ENCODE measurements at places on chromosomes 6 and 20.

- H3K36me3 ChIP-seq = peaks cover 79% of the 10 kb centered on the region
- H3K27ac ChIP-seq = no peak overlapping the region
- no peaks in the 10 kb centered on the region for H3K27me3 ChIP-seq
These were observed 46.5 kb downstream of the HFE start for GRCh38 chr6:26133730-26134129.

DNA sequence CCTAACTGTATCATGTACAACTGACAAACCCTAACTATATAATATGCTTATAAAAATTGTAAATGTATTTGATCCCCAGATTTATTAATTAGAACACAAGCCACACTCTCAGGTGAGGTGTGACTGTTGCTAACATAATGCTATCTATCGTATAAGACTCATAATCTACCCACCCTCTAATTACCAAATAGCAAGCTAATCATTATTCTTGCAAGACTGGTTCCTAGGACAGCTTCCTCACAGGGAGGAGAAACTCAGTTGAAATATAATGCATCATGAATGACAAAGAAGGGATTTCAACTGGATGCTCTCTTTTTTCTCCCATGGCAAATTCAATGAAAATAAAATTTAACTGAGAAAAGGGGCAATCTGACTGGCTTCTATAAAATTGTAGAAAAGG, 35.4 kb downstream of the ELOVL4 start:
- no peak for DNase-seq
- H3K4me3 ChIP-seq = no peak overlapping the region
- no peaks in the 10 kb centered on the region for H3K4me1 ChIP-seq
- no peak overlapping the region for H3K27ac ChIP-seq
- no peaks in the 10 kb centered on the region for H3K27me3 ChIP-seq

GRCh38 chr6:20338156-20338555, 63.5 kb upstream of the E2F3 start:
- H3K27ac ChIP-seq = no peak overlapping the region
- H3K27me3 ChIP-seq = no peaks in the 10 kb centered on the region
- DNase-seq = no peak
- H3K4me1 ChIP-seq = no peaks in the 10 kb centered on the region

GRCh38 chr6:100633096-100633777, 168.5 kb upstream of the SIM1 start:
- no peak overlapping the region for H3K27ac ChIP-seq
- H3K4me3 ChIP-seq = no peak overlapping the region
- DNase-seq = no peak
- H3K27me3 ChIP-seq = no peaks in the 10 kb centered on the region
- no peaks in the 10 kb centered on the region for H3K4me1 ChIP-seq

DNA sequence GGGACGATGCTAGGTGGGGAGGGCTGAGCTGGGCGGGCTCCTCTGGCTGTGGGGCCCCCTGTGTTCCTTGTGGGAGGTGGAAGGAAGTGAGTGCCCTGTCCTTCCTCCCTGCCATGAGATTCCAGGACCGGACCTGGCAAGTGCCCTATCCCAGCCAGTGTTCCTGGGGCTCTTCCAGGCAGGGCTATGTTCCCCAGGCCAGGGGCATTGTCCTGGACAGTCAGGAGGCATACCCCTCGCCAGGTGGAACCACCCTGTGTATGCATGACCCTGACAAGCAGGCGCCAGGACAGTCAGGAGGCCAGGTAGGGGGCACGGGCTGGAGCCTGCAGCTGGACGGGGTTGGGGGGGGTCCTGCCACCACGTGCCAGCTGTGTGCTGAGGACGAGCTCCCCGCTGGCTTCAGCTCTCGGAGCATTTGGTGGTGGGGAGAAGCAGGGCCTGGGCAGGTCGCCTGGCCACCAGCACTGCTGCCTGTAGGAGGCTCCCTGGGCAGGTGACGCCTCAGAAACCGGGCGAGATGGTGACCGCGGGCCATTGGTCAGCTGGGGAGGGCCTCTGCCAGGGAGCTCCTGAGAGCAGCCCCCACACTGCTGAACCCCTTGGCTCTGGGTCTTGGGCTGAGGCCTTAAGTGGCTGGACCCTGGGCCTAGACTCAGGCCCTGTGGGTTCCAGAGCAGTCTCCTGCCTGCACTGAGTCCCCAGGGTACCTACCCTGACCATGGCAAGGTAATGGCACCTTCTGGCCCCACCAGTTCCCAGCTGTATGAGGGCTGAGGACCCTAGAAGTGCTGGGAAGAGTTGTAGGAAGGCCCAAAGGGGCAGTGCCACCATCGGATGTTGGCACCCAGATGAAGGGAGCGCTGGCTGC, 694 bp downstream of the SLC17A9 start:
- no peak for DNase-seq
- peak overlapping the region; percentile 33 for H3K4me3 ChIP-seq
- H3K36me3 ChIP-seq = peaks cover 31% of the 10 kb centered on the region

DNA sequence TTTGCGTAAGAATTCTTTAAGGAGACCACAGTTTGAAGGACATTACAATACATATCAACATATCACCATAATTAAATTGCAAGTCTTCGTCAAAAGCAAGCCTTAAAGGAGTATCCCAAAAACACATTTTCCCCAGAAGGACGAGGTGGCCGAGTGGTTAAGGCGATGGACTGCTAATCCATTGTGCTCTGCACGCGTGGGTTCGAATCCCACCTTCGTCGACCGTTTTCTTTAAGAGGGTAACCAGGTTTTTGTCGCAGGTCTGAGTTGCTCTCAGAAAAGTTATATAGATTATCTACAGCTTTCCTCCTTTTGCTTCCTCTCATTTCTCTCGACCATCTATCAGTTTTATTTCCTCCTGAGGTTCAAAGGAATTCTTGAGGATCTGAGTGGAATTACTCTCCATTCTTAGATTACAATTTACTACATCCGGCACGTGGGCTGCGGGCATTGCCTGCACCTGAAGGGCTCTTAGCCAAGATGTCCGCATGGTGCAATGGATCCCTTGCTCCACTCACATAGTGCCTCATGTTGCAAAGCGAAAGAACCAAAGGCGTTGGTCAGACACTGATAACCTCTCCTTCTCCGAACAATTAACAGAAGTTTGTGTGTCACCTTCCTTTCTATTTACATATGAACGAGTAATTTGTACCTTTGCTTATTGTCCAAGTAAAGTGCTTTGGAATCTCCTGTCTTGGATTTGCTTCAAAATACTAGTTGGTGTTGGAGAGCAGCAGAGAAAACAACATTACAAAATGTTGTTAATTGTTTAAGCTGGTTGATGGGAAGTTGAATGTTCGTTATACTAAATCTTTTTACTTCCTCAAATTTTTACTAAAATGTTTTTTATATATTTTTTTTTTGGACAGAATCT, 14.0 kb downstream of the POM121L2 start:
- H3K4me1 ChIP-seq = no peaks in the 10 kb centered on the region
- H3K27me3 ChIP-seq = peaks cover 100% of the 10 kb centered on the region
- no peak overlapping the region for H3K27ac ChIP-seq
- no peak overlapping the region for H3K4me3 ChIP-seq
- no peak for DNase-seq

- no peak for DNase-seq
- no peaks in the 10 kb centered on the region for H3K27me3 ChIP-seq
- H3K27ac ChIP-seq = no peak overlapping the region
- H3K4me3 ChIP-seq = no peak overlapping the region
These were observed 14.4 kb downstream of the KPNA5 start for GRCh38 chr6:116695401-116695800.

GRCh38 chr20:32556312-32557184, 28.6 kb downstream of the NOL4L start:
- H3K27me3 ChIP-seq = peaks cover 38% of the 10 kb centered on the region
- H3K36me3 ChIP-seq = no peaks in the 10 kb centered on the region
- H3K4me3 ChIP-seq = no peak overlapping the region
- no peak overlapping the region for H3K27ac ChIP-seq

DNA sequence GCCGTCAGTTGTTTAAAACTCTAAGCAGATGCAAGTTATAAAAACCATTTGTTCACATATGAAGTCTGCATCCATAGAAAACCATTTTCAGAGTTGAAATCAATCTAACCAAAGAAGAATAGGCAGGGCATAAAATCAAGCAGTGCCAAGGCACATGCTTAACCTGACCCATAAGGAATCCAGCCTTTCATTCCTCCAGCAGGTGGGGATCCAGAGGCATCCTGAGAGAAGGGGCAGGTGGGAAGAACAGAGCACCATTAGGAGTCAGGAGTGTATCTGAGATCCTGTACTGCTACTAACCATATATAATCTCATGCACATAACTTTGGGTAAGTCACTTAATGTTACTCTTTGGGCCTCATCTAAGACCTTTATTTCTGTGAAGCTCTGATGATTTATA, 29.4 kb upstream of the FOXO3 start:
- no peaks in the 10 kb centered on the region for H3K36me3 ChIP-seq
- DNase-seq = no peak
- H3K27ac ChIP-seq = no peak overlapping the region
- no peak overlapping the region for H3K4me3 ChIP-seq
- no peaks in the 10 kb centered on the region for H3K27me3 ChIP-seq

DNA sequence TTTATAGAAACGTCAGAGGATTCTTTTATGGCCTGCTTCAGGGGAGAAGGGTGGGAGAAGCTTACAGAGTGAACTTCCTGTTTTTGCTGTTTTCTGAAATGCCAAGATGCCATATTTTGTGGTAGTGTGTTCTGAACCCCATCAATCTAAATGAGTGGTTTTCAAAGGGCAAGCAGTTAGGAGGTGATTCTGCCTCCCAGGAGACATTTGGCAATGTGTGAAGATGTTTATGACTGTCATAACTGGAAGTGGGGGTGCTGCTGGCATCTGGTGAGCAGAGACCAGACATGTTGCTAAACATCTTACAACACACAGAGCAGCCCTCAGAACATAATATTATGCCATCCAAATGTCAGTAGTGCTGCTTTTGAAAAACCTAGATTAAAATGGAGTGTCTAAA, 6.0 kb upstream of the PRL start:
- H3K27me3 ChIP-seq = no peaks in the 10 kb centered on the region
- no peaks in the 10 kb centered on the region for H3K4me1 ChIP-seq
- H3K36me3 ChIP-seq = no peaks in the 10 kb centered on the region

DNA sequence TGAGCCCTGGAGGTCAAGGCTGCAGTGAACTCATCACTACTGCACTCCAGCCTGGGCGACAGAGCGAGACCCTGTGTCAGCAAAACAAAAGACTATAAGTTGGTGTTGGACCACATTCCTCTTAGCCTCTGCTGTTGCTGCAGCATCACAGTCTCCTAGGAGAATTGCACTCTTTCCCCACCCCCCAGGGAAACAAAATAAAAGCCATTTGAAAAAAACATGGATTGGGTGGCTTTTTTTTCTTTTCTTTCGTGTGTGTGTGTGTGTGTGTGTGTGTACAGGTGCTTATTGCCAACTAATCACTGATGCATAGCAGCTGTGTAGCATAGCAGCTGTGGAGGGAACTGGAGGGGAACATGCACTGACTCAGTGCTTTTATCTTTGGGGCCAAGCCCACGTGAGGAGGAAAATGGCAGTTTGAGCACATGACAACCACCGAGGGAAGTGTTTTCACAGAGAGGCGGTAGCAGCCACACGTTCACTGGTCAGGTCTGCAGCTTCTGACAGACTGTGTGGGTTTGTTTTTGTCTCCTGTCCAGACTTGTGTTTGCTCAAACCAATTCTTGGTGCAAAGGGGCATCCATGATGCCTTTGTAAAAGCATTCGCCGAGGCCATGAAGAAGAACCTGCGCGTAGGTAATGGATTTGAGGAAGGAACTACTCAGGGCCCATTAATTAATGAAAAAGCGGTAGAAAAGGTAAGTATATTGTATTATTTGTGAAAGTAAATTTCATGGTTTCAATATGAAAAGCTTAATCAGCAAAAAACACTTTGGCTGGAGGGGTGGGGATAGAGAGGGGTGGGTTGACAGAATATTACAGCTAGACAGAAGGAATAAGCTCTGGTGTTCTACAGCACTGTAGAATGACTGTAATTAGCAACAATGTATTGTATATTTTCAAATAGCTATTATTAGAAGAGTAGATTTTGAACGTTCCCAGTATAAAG, 27.7 kb downstream of the ALDH5A1 start:
- peaks cover 4% of the 10 kb centered on the region for H3K36me3 ChIP-seq
- no peak for DNase-seq
- no peaks in the 10 kb centered on the region for H3K27me3 ChIP-seq
- no peaks in the 10 kb centered on the region for H3K4me1 ChIP-seq
- H3K27ac ChIP-seq = no peak overlapping the region
- no peak overlapping the region for H3K4me3 ChIP-seq

- H3K4me3 ChIP-seq = peak overlapping the region; percentile 95
- DNase-seq = no peak
- H3K36me3 ChIP-seq = no peaks in the 10 kb centered on the region
- H3K27me3 ChIP-seq = no peaks in the 10 kb centered on the region
- peak overlapping the region; percentile 95 for H3K27ac ChIP-seq
These were observed 314 bp downstream of the FARS2 start for GRCh38 chr6:5261545-5262109.

DNA sequence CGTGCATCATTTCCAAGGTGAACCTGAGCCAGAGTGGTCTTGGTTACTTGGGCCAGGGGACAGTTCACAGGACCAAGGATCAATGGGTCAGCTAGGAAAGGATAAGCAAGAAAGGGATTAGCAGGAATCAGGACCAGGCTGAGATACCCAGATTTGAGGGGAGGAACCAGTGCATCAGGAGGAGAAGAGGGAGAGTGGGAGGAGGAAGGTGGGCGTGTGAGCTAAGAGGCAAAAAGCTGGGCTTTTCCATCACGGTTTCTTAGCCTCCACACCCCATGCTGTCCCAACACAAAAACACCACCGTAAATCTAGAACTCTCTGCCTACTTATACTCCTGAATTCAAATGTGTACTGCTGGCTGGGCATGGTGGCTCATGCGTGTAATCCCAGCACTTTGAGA, 27.5 kb downstream of the EYA4 start:
- H3K27me3 ChIP-seq = no peaks in the 10 kb centered on the region
- no peaks in the 10 kb centered on the region for H3K36me3 ChIP-seq
- no peak for DNase-seq
- no peak overlapping the region for H3K27ac ChIP-seq

DNA sequence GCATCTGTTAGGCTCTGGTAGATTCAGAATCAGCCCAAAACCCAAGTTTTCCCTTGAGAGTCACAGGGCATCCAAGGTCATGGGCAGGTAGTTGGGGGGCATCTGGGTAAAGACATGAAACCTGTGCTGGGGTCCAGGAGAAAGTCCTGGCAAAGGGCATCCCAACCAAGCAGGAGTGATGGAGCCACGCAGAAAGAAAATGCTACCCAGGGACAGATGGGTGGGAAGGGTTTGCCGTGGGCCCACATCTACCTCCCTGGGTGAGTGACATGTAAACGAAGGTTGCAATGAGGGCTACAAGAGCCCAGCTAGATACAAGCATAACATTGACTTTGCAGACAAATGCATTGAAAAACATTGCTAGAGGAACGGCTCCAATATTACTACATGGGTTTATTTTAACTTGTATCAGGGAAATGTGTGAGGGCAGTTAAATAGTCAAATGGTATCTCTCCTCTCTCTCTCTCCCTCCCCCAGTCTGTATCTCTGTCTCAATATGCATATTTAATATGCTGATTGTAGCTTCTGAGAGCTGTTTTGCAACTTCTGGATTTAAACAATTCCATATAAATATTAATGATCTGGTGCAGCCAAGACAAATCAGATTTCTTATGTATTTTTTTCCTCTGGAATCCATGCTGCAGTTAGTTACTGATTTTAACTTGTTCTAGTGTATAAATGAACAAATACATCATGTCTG, 135.7 kb downstream of the SYNDIG1 start:
- no peak overlapping the region for H3K4me3 ChIP-seq
- DNase-seq = no peak

GRCh38 chr6:166592821-166593220, 6.3 kb upstream of the RAMACL start:
- H3K4me1 ChIP-seq = peaks cover 51% of the 10 kb centered on the region
- no peak overlapping the region for H3K4me3 ChIP-seq
- no peaks in the 10 kb centered on the region for H3K27me3 ChIP-seq
- H3K36me3 ChIP-seq = no peaks in the 10 kb centered on the region
